ENCODE measurements at places on chromosomes 2 and 18.

DNA sequence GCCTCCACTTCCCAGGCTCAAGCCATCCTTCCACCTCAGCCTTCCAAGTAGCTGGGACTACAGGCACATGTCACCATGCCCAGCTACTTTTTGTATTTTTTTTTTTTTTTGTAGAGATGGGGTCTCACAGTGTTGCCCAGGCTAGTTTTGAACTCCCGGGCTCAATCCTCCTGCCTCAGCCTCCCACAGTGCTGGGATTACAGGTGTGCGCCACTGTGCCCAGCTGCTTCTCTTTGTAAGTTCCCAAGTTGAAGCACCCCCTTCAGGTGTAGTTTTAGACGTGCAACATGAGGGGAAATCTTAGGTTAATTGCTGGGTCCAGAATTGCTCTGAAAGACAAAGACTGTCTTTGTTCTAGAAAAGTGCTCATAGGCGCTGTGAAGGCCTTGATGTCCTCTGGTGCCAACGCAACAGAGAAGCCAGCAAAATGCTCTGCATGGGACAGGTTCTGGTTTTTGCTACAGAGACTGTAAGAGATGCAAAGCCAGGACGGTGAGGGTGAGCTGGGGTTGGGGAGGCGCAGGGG lies 46.6 kb downstream of the RRM2 start:
- no peaks in the 10 kb centered on the region for H3K27me3 ChIP-seq
- H3K4me3 ChIP-seq: no peak overlapping the region
- H3K27ac ChIP-seq: no peak overlapping the region
- peaks cover 2% of the 10 kb centered on the region for H3K4me1 ChIP-seq

DNA sequence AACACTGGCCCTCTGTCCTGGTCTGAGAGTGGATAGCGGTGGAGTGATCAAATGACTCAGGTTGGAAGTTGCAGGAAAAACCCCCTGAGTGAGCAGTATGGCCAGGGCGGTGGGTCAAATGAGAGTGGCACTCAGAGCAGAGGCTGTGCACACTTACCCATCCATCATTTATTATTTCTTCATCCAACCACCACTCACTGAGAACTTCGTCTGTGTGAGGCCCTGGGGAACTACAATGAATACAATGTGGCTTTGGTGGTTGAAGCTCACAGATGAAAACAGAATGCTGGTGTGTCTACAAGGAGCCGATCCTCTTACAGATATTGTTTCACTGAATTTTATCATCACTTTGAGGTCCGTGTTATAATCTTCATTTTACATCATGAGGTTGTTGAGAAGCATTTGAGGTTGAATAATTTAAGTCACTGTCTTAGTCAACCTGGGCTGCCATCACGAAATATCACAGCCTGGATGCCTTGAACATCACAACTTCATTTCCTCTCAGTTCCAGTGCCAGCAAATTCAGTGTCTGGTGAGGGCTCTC lies 73.4 kb upstream of the ID2 start:
- no peak overlapping the region for H3K27ac ChIP-seq
- H3K27me3 ChIP-seq: no peaks in the 10 kb centered on the region
- H3K36me3 ChIP-seq: no peaks in the 10 kb centered on the region
- H3K4me1 ChIP-seq: peaks cover 4% of the 10 kb centered on the region
- no peak for DNase-seq
- H3K4me3 ChIP-seq: no peak overlapping the region

DNA sequence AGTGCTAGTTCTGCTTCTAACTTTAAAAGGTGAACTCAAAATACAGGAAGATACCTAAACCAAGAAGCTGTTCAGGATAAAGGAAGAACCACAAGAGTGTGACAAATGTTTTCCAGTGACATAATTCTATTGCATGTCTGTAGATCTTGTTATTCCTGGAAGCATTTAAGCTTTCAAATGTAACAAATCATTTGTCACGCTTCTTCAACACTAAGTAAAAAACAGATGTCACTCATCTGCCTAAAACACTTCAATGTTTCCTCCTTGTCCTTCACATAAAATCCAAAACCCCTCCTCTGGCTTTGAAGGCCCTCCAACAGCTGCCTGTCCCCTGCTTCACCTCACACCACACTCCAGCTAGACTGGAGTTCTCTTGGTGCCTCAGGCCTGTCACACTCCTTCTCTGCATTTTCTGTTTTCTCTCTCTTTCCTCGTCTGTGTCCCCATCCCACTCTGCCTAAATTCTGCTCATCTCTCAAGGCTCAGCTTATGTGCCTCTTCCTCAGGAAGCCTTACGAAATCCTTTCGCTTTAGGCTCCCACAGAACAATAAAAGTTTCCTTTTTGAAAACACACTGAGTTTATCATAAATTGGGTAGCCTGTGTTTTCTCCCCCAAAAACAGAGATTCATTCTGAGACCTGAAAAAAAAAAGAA lies 6.4 kb upstream of the CLEC4F start:
- H3K4me1 ChIP-seq: peaks cover 6% of the 10 kb centered on the region
- DNase-seq: no peak
- H3K4me3 ChIP-seq: no peak overlapping the region

GRCh38 chr2:147405651-147406050 lies 439.2 kb upstream of the ACVR2A start:
- DNase-seq: no peak
- no peaks in the 10 kb centered on the region for H3K36me3 ChIP-seq
- no peak overlapping the region for H3K4me3 ChIP-seq
- H3K27ac ChIP-seq: peak overlapping the region; percentile 7
- H3K4me1 ChIP-seq: no peaks in the 10 kb centered on the region

- peaks cover 17% of the 10 kb centered on the region for H3K27me3 ChIP-seq
- peaks cover 4% of the 10 kb centered on the region for H3K4me1 ChIP-seq
- no peak overlapping the region for H3K4me3 ChIP-seq
- H3K36me3 ChIP-seq: no peaks in the 10 kb centered on the region
- DNase-seq: no peak
These were observed 24.0 kb downstream of the PRKAG3 start for GRCh38 chr2:218807626-218808025.

DNA sequence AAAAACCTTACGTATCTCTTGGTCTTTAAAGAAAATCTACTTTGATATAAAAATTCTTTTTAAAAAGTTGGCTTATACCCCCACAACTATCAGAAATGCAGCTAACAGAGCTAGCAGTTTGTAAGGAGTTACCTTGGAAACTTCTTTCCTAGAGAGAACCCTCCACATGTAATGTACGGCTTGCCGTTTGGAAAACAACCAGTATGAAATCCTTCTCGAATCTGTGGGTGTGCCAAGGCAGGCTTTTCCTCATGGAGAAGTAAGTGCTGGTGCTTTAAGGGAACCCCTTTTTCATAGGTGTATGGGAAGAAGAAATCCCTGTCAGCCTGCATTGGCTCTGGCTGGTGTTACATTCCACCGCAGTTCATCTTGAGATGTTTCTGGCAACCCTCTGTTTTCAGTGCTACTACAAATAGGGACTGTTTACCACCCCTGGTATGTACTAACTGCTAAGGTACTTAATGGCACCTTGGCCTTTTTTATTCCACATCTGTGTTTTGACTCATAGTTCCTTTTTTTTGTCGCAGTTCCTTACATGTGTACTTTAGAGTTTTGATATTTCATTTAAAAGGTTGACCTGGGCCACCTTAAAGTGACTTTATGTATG lies 248.4 kb downstream of the FHOD3 start:
- no peak for DNase-seq
- H3K36me3 ChIP-seq: no peaks in the 10 kb centered on the region
- H3K4me3 ChIP-seq: no peak overlapping the region

DNA sequence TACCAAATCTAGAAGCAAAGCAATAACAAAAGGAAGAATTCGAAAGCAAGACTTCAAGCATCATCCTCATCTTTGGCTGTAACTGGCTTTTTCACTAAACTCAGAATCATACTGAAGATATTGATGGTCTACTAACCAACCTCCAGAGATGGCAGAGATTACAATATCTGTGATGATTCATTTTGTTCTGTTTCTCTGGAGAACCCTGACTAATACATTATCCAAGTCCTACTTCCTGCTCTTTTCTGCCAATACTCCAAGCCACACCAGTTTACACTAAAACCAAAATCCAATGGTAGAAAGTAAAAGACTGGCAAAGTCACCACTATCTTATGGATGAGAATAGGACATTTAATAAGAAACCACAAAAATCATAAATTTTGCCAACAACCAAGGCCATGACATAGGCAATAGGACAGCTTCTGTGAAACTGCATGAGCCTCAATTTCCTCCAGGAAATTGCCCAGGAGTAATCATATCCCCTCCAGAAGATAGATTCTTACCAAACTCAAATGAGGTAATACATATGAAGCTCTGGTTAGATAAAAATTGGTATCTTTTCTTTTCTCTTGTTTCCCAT lies 159.8 kb downstream of the METTL4 start:
- H3K36me3 ChIP-seq: no peaks in the 10 kb centered on the region
- peaks cover 5% of the 10 kb centered on the region for H3K27me3 ChIP-seq
- no peaks in the 10 kb centered on the region for H3K4me1 ChIP-seq
- H3K27ac ChIP-seq: no peak overlapping the region
- DNase-seq: no peak
- H3K4me3 ChIP-seq: no peak overlapping the region

DNA sequence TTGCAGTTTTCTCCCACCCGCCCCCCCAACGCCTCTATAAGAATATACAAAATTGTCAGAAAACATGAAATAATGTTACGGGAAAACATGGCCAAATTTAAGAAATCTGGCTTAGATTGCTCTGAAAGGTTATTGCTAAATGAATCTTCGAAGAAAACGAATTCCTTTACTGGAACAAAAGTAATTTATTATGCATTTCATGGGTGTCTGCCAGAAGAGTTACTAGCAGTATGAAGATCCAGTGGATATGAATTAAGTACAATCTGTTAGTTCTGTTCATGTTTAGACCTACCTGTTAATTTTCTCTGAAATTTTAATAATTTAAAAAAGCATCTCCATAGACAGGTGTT lies 21.9 kb downstream of the GATA6 start:
- no peaks in the 10 kb centered on the region for H3K4me1 ChIP-seq
- no peak overlapping the region for H3K4me3 ChIP-seq

- no peaks in the 10 kb centered on the region for H3K4me1 ChIP-seq
- H3K36me3 ChIP-seq: peaks cover 54% of the 10 kb centered on the region
- no peak overlapping the region for H3K27ac ChIP-seq
- no peaks in the 10 kb centered on the region for H3K27me3 ChIP-seq
- no peak overlapping the region for H3K4me3 ChIP-seq
These were observed 42.0 kb downstream of the DCAF17 start for GRCh38 chr2:171475979-171476378.

GRCh38 chr2:19041434-19042041 lies 316.9 kb downstream of the OSR1 start:
- H3K36me3 ChIP-seq: no peaks in the 10 kb centered on the region
- no peak overlapping the region for H3K27ac ChIP-seq
- H3K4me1 ChIP-seq: no peaks in the 10 kb centered on the region
- H3K27me3 ChIP-seq: no peaks in the 10 kb centered on the region

DNA sequence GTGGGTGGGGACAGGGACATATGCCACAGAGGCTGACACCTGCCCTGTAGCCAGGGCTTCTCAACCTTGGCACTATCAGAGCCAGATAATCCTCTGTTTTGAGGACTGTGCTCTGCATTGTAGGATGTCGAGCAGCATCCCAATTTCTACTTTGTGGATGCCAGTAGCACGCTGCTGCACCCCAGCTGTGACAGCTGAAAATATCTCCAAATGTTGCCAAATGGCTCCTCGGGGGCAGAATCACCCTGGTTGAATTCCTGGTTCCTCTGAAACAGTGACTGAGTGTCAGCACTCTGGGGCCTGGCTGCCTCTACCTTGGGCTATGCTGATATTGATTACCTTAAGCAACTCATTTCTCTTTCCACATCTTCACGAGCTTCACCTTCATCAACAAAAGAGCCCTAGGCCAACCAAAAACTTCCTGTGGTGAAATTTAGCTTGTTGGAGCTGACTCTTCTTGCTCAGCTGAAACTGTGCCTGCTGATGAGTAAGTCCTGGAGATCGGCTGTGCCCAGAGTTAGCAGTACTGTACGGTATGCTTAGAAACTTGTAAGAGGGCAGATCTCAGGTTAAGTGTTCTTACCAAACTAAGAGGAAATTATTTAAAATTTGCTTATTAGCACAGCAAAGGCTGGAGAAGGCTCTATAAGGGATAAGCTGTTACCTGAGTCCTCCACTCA lies 138.1 kb downstream of the SEPTIN10 start:
- no peak for DNase-seq
- H3K36me3 ChIP-seq: no peaks in the 10 kb centered on the region
- no peak overlapping the region for H3K27ac ChIP-seq
- no peaks in the 10 kb centered on the region for H3K27me3 ChIP-seq

GRCh38 chr2:187994464-187995331 lies 297.0 kb upstream of the GULP1 start:
- H3K36me3 ChIP-seq: no peaks in the 10 kb centered on the region
- no peaks in the 10 kb centered on the region for H3K27me3 ChIP-seq
- no peak overlapping the region for H3K4me3 ChIP-seq
- DNase-seq: no peak
- H3K27ac ChIP-seq: no peak overlapping the region
- H3K4me1 ChIP-seq: no peaks in the 10 kb centered on the region

DNA sequence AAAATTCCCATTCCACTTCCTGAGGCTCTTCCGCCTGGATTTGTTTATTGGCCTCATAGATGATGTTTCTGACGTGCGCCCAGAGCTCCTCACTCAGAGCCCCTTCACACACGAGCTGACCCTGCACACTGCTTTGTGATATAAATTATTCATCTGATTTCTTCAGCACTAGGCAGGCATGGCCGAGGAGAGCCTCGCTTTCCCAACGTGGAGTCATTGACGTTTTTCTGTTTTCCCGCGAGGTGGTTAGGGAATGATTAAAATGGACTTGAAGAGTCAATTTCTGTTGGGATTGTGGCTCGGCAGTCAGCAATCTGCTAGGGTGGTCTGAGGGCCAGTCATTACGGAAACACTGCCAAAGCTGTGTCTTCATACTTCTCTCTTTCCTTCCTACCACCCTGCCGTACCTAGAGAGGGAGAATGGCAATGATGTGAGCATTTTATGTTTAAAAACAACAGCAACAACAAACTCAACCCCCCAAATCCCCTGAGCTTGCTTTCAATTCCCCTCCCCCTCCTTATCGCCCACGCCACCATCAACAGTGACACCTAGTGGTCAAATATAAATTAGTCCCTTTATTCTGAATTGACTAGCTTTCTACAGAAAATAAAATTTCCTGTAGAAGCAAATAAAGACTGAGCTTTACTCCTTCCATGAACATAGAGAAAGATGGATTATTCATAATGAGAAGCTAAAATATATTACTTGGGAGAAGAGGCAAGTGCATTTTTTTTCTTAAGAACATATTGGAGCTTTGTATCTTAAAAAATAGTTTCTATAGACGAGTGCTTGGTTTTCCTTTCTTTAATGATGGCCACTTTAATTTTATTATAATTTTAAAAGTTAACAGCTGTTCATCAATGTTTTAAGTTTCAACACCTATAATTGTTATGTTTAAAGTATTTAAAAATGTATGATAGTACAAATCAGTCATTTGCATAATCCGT lies 285.1 kb downstream of the MTX2 start:
- H3K27ac ChIP-seq: no peak overlapping the region
- no peaks in the 10 kb centered on the region for H3K36me3 ChIP-seq
- no peak for DNase-seq

- no peaks in the 10 kb centered on the region for H3K36me3 ChIP-seq
- DNase-seq: no peak
- H3K27me3 ChIP-seq: peaks cover 47% of the 10 kb centered on the region
These were observed 12.8 kb downstream of the ALPG start for GRCh38 chr2:232419245-232420072.
